ENCODE measurements at places on chromosomes 13 and 19. TPM values are rescaled to one million over a fixed set of nuclear protein-coding genes. Genes with fewer than 3 reads are reported as not detected.

The CUL4A gene
- 64.2 TPM for total RNA-seq

The SCEL gene
- not detected for total RNA-seq

The BEST2 gene
- total RNA-seq: not detected

The CRLF1 gene
- total RNA-seq: 7.0 TPM

The TEX26 gene
- total RNA-seq: not detected

The CEBPA gene
- total RNA-seq: 16.9 TPM

The LIG4 gene
- 16.0 TPM for total RNA-seq

The TEX29 gene
- not detected for total RNA-seq

The SERPINE3 gene
- 0.38 TPM for total RNA-seq

The FUT2 gene
- total RNA-seq: not detected

The KIR3DL2 gene
- total RNA-seq: 1.4 TPM

The TEX101 gene
- total RNA-seq: not detected

The CATSPERD gene
- not detected for total RNA-seq

All from spleen (tissue), 13 donors.